ENCODE measurements at places on chromosomes 2 and 18.

GRCh38 chr2:27751377-27751776, 20.1 kb upstream of the MRPL33 start:
- no peak for DNase-seq

- no peak for DNase-seq
These were observed 40.5 kb upstream of the SH3BP4 start for GRCh38 chr2:234911271-234911670.

GRCh38 chr2:34831096-34831495, 1232.0 kb upstream of the FAM98A start:
- no peak for DNase-seq

- no peak for DNase-seq
These were observed 8.3 kb downstream of the DDX1 start for GRCh38 chr2:15599994-15600393.

GRCh38 chr2:115572746-115573145, 1130.3 kb downstream of the DPP10 start:
- no peak for DNase-seq

DNA sequence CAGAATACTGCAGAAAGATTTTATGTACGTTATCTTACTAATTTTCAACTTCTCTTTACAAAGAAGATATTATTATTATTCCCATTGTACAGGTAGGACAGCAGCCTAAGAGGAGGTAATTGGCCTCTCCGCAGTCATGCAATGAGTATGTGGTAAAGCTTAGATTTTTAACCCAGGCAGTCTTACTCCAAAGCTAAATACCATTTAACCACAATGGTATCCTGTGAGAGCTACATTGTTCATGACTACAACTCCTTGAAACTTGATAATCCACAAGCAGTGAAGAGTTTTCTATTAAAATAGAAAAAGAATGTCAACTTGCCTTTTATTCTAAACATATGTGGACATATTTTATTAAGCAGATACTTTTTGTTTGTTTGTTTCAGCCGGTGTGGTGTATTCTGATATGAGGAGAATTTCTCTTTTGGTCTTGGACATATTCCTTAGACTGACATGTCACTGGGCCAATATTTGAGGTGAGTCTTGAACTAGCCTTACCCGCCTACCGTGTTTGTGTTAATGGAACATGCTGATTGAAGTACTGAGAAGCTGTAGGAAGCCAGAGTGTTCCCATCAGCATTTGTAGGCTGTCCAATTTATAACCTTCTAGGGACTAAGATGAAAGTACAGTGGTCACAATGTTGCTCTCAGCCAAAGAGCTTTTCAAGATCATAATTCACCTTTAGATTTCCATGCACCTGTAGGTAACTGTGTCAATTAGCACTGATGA, 293.9 kb upstream of the DCC start:
- DNase-seq, result no peak

- DNase-seq, result no peak
These were observed 19.1 kb upstream of the BCL2L11 start for GRCh38 chr2:111101592-111101991.

GRCh38 chr2:147389218-147389617, 455.6 kb upstream of the ACVR2A start:
- no peak for DNase-seq

- peak; percentile 46 for DNase-seq
These were observed 2.1 kb upstream of the CXCR1 start for GRCh38 chr2:218168635-218169462.

DNA sequence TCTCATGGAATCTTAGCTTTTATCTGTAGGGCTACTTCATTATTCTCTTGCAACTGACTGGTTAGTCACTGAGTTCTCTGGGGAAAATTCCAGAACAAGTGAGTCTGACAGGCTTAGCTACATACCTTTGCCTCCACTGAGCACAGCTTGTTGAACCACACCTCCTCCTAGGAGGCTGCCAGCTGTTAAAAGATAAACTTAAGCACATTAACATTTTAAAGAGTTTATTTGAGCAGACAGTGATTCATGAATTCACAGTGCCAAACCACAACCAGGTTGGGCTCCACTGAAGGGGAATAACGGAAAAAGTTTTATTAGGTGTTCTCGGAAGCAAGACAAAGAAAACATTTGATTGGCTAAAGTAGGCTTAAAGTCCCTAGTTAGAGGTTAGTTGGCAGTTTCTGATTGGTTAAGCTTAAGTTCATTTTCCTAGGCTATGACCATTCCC, 12.5 kb upstream of the SLC38A11 start:
- DNase-seq, result no peak

DNA sequence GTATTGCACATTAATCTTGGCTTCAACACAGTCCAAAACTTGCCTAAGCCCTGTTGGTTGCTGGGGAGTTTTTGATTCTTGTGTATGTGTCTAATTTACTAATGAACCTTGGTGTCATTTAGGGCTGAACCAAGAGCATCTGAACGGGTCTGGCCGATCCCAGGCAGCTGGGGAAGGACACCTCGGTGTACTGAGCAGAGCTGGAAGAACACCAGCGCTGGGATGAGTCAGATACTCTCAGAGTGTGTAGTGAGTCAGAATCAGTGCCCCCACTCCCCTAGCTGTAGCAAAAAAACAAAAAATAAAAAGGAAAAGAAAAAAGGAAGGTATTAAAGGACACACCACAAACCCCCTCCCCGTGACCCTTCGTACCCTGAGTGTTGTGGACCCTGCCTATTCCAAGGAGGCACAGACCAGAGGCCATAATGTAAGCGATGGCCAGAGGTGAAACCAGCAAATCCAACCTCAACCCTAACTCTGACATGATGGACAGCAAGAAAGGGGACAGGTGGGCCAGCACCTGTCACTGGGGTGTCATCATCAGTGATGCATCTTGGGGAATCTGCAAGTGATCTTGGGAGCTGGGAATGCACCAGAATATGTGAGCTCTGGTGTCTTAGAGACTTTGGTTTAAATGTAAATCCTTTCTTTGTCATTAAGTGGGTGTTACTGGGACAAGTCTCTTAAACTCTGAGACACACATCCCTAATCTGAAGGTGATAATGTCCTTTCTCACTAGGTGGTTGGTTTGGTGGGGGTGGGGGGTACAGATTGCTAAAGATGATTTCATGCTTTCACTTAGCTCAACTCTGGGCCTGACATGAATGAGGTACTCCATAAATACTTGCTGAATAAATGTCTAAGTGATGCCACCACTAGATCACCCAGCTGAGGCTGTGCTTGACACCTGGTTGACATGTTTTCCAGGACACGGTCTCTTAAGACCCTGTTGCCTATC, 34.2 kb upstream of the NCOA1 start:
- no peak for DNase-seq

- DNase-seq, result no peak
These were observed 111.5 kb downstream of the MCFD2 start for GRCh38 chr2:46803911-46804670.

DNA sequence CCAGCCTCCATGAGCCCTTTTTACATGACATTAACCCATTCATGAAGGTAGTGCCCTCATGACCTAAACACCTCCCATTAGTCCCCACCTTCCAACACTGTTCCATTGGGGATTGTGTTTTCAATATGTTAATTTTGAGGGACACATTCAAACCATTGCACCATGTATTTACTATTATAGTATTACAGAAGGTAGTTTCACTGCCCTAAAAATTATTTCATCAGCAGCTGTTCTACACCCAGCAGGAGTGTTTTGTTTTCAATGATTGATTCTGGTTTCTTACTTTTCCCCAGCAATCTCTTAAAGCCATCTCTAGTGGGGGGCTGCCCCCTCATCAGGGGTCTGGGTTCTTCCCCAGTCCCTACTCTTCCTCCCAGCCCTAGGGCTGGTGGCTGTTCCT, 71.9 kb downstream of the CERS6 start:
- DNase-seq, result no peak

DNA sequence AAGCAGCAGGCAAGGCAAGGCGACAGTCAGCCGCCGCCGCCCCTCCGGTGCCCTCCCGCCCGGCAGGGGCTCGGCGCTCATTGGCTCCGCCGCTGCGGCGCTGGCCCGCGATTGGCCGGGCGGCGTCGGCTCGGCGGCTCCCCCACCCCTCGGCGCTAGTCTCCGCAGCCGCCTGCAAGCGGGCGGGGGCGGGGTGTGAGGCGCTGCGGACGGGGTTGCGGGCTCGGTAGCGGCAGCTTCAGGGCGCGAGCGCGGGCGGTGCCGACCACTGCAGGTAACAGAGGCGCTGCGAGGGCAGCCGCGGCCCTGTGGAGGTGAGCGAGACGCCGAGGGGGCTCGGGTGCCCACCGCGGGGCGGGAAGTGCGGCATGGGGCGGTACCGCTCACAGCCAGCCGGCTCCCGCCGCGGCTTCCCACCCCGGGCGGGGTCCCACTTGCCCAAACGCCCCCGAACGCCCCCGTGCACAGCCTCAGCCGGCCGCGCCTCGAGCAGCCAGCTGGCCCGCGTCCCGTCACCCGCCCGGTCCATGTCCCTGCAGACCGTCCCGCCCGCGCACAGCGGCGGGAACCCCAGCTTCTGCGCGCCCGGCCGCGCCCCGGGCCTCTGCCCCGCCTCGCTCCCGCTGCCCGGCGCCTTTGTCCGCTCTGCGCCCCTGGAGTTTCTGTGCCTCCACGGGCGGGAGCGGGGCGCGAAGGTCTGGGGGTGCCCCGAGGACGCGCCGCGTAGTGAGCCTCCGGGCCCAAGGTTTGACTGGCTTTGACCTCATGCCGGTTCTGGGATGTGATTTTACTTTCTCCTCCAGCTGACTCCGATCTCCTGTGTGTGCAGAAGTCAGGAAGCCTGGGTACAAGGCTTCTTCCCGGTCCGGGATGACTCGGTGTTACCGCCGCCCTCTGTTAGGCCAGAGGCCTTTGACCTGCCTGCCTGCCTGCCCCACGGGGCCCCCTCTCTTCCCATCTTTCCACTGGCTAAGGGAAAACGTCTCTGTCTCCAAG, at the start of gene SANBR:
SANBR (plus strand) TSS at position 158 of the 996 bp plus-strand sequence. CDS start 4,480 bp downstream, outside the sequence.
- DNase-seq, result peak; percentile 79

DNA sequence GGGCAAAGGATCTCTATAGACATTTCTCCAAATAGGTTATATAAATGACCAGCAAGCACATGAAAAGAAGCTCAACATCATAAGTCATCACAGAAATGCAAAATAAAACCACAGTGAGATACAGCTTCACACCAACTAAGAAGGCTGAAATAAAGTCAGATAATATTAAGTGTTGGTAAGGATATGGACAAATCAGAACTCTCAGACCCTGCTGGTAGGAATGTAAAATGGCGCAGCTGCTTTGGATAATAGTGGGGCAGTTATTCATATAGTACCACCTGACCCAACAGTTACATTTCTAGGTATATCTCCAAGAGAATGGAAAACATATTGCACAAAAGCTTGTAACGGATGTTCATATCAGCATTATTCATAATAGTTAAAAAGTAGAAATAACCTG, 14.0 kb downstream of the EPB41L5 start:
- no peak for DNase-seq

DNA sequence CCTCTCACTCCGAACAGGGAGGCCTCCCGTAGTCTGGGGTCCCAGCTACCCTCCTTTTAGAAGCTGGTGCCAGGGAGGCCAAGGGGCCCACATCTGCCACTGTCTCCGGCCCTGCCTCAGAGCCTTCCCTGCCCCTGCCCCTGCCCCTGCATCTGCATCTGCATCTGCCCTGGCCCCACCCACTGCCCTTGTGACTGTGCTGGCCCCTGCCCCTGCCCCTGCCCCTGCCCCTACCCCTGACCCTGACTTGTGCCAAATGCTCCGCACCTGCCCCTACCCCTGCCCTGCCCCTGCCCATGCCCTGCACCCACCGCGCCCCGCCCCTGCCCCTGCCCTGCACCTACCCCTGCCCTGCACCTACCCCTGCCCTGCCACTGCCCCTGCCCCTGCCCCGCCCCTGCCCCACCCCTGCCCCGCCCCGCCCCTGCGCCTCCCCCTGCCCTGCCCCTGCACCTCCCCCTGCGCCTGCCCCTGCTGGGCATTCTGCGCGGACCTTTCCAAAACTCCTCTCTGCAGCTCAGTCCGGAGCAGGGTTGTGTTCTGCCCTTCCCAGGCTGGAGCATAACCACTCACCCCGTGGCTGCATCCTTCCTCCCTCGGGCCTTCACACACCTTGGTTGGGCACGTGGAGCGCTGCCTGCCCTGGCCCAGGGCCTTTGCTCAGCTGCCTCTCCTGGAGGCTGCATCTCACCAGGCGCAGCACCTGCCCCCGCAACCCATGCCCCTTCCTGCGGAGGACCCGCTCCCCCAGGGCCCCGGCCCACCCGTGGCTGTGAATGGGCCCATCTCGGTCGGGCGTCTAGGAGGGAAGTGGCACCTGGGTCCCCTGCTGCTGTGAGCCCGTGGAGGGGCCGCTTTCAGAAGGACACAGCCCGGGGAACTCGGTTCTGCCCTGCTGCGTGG, 5.4 kb downstream of the SNTG2 start:
- DNase-seq, result no peak

DNA sequence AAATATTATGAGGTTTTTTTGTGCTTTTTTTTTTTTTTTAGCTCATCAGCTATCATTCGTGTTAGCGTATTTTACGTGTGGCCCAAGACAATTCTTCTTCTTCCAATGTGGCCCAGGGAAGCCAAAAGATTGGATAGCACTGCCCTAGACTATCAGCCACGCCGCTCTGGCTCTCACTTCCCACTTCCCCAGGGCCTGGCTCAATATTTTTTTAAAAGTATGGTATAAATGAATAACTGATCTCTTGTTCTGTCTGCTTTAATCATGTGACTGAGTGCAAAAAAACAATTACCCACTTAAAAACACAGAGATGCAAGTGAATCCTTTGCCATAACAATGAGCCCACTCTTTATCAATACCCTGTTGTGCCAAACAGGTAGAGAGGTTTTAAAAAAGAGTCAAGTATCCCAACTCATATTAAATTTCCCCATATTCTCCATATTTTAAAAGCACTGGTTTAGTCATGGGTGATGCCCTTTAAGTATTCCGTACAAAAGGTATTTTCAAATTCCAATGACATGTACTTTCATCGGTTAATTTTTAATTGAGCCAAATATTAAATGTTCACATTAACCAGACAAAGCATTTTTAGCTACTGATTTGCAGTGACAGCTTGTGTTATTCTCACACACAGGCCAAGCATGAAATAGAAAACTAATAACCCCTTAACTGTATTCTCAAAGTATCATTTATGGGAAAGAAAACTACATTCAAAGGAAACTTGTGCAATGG, 12.6 kb downstream of the BCL2 start:
- DNase-seq, result no peak

DNA sequence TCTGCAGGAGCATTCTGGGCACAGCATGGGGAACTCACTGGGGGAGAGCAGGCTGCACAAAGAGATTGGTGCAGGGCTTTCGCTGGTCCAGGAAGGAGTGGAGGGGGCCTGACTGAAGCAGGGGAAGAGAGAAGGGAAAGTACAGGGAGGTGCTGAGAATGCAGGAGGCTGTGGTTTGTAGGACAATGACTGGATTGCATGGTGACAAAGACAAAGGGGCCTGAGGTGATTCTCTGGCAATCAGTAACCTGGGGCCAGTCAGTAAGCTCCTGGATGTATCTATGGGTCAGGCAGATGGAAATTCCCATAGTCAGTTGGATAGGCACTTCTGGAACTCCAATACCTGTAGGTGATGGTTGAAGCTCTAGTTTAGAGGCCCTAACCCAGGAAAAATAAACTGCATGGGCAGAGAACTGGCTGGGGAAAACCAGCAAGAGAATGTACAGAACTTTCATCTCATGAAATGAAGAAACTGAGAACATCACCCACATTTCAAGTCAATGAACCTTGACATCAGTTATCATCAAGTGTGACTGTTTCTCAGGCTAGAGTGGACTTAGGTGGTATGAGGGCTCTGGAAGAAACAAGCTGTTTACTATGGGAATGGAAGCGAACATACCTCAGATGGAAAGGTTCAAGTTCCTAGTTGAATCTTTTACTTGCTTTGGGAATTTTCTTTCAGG, 193.2 kb downstream of the TPGS2 start:
- DNase-seq, result no peak

All from activated T-helper 9 cell treated with anti-CD3 and anti-CD28 coated beads, Interleukin-2, amount 50 U/mL, for 16 hours (primary cell).